ENCODE measurements at places on chromosomes 1 and 21.

DNA sequence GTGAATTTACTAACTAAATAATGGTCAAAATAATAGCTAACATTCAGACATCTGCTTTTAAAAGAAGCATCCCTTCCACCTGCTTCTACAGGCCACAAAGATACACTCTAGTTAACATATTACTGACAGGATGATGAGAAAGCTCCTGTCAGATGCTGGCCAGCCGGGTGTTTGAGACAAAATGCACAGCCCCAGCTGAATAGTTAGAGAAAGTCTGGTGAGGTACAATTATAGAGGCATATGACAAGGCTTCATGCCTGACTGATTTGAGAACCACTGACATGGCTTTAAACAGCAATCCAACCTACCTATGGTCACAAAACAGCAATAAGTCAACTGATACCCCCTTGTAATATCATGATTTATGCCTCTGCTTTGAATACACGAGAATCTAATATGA lies 137.0 kb downstream of the DENND1B start:
- no peak for DNase-seq

GRCh38 chr1:6554907-6555778 lies at the start of gene TAS1R1:
Gene TAS1R1 (plus strand): TSS chr1:6555307. CDS start chr1:6555374, 67 bp downstream.
- DNase-seq: no peak

DNA sequence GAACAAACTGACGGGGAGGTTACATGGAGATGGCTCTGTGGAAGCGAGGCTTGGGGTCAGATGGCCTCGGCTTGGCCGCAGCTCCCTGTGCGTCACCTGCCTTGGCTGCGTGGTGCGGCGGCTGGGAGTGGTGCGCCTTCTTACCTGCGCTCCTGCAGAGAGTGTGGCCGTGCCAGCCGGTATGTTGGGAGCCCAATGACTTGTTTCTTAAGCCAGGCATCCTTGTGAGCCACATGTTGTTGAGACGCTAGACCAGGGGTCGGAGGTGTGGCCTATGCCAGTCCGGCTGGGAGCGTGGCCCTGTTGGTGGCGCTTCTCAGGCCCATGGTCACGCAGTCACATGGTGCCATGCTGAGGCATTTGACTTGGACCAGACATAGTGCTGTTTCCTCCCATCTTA lies 10.5 kb downstream of the SLX9 start:
- no peak for DNase-seq

DNA sequence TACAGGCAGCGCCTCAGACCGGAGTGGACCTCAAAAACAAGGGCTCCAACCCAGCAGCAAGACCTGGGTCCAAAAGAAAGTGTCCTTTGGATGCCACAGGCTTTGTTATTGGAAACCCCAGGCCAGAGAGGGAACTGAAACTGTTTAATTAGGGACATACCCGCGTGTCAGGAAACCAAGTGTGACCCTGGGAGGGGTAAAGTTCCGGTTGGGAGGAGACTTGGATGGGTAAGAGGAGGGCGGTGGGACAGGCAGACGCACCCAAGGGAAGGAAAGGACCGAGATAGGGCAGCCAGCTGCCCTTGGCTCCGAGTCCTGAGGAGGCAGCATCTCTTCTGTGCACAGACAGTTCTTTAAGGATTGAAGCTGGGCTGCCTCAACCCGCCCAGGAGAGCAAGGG lies 71.4 kb downstream of the CDC7 start:
- DNase-seq: peak; percentile 14

DNA sequence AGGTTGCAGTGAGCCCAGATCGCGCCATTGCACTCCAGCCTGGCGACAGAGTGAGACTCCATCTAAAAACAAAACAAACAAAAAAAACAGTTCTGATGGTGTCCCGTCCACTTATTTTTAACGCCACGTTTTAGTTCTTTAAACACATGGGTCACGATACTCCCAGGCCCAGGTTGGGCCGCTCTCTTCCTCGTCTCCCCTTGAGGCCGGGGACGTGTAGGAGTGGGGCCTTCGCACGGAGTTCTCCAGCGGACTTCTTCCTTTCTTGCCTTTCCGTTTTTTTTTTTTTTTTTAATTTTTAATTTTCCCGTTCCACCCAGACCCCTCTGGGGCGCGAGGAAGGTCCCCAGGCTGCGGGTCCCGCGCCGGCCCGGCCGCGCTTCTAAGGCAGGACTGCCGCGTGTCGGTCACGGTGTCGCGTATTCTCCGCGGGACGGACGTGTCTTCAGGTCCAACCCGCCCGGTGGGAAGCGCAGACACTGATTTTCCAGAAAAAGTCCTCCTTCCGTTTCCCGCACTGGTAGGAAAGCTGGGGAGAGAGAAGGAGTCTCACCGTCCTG lies 47.5 kb upstream of the SLC19A1 start:
- DNase-seq: no peak

DNA sequence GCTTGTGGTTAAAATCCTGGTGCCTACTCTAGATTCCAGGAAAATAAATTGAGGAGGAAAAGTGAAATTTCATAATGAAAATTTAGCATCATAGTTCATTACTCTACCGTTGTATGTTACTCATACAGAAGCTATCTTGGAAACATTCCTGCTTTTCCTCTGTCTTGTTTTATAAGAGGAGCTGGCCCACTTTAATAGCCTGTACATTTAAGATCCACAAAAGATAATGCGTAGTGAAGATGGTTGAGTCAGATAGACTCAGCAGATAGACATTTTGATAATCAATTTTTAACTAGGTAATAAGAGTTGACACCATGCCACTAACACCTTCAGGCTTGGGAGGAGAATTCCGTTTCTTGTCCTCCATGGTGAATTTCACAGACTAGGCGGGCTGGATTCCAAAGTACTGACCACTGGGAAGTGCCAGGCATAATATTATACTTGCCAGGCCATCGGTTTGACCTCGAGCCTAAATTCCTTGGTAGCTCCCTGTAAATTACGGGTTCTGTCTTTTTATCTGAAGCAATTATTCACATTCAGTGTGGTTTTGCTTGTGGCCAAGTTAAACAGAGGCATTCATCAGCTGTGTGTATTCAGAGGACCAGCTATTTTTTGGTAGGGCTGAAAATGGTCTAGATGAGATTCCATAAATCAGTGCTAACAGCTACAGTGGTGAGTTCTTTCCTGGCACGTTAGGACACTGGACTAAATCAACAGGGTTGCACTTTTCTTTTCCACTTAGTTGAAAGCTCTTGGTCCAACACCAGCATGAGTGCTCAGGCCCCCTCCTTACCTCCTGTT lies 111.9 kb upstream of the KAZN start:
- DNase-seq: no peak

- DNase-seq: peak; percentile 7
Measured at GRCh38 chr1:230749150-230749549, 2.0 kb downstream of the CAPN9 start.

DNA sequence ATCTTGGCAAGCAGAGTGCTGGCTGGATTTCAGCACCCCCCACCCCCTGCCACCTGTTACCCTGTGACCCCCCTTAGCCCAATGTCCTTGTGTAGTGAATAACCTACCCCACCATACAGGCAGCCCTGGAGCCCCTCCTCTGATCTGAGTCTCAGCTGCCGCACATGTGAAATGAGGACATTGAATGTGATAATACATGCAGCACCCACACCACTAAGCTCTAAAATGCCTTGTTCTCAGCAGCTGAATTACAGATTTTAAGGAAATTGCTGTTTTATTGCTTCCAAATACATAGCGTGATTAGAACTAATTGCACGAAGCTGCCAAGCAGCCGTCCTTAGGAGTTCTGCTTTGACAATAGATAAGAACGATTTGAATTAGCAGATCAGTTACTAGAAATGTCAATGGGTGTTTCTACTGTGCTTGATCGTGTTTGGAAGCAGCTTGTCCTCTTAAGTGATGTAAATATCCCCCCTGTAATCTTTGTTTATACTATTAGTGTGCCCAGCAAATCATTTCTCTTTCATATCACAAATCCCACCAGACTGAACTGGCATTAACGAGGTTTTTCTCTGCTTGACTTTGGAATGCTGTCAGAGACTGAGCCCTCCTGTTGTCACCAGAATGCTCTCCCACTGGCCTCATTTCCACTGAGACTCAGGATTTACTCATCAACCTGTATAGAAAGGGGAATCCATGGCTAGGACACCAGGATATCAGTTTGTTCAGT lies 4.9 kb downstream of the SLAMF8 start:
- DNase-seq: no peak

DNA sequence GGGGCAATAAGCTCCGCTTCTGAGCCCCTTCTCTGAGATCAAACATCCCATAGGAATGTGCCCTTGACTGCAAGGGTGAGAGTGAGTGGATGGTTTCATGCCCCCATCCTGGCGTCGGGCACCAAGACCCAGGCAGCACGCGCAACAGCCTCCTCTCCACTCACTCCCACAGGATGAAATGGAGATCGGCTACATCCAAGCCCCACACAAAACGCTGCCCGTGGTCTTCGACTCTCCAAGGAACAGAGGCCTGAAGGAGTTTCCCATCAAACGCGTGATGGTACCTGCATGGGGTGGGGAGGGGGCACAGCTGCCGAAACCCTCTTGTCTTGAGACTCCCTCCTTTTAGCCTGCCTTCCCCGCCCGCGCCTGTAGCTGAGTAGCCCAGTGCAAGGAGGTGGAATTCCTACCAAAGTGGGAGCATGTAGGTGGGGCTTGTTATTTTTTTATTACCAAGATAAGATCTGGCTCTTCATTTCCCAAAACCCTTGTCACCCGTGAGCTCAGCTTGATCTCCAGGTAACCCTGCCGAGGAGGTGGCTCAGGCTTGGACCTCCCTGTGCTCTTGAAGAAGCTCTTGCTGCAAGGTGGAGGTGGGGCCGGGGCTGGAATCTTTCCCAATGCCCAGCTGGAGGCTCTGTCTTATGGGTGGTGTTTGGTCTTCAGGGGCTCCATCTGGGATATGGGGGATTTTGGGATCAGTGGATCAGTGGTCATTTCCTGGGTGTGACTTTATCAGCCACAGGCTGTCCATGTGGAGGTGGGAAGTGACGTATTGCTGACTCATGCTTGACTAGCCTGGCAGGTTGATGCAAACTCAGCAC lies 24.0 kb upstream of the PADI6 start:
- DNase-seq: no peak

- no peak for DNase-seq
Measured at GRCh38 chr21:19246018-19246417, 842.4 kb upstream of the TMPRSS15 start.

- DNase-seq: no peak
Measured at GRCh38 chr1:202281316-202282024, 60.3 kb downstream of the UBE2T start.

- DNase-seq: no peak
Measured at GRCh38 chr1:112460615-112461014, 48.1 kb upstream of the WNT2B start.

All from germinal center (tissue), 1 donor.